ENCODE measurements at places on chromosomes 16 and 17.

- DNase-seq: no peak
These were observed 2.0 kb downstream of the NPB start for GRCh38 chr17:81903896-81904599.

- DNase-seq: no peak
These were observed 171.3 kb upstream of the CHMP6 start for GRCh38 chr17:80820331-80820730.

GRCh38 chr17:82565551-82565950 is 46.0 kb downstream of the FOXK2 start:
- DNase-seq: no peak

- DNase-seq: no peak
These were observed 43.6 kb downstream of the IKZF3 start for GRCh38 chr17:39820541-39820940.

GRCh38 chr16:64121473-64121872 is 1000.4 kb downstream of the CDH11 start:
- no peak for DNase-seq

DNA sequence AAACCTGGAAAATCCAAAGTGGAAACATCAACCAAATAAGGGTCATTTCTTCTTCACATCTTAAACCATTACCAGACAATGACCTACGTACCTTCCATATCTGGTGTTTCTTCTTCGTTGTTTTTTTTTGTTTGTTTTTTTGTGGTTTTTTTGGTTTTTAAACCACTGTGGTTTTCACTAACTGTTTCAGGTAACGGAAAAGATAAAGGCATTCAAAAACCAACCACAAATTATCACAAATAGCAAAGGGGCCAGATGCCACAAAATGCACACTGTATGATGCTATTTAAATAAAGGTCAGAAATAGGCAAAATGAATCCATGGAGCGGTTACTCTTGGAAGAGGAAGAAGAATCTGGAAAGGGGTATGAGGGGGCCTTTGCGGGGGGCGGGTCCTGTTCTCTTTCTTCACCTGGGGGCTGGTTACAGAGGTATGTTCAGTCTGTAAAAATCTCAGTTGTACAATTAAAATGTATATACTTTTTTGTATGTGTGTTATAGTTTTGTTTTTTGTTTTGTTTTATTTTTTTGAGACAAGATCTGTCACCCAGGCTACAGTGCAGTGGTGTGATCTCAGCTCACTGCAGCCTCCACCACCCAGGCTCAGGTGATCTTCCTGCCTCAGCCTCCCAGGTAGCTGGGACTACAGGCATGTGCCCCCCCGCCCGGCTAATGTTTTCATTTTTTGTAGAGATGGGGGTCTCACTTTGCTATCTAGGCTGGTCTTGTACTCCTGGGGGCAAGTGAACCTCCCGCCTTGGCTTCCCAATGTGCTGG is 29.6 kb downstream of the LITAF start:
- no peak for DNase-seq

GRCh38 chr16:23855010-23855409 is 19.2 kb downstream of the PRKCB start:
- DNase-seq: no peak

GRCh38 chr17:14594690-14595089 is 293.8 kb downstream of the HS3ST3B1 start:
- DNase-seq: no peak

DNA sequence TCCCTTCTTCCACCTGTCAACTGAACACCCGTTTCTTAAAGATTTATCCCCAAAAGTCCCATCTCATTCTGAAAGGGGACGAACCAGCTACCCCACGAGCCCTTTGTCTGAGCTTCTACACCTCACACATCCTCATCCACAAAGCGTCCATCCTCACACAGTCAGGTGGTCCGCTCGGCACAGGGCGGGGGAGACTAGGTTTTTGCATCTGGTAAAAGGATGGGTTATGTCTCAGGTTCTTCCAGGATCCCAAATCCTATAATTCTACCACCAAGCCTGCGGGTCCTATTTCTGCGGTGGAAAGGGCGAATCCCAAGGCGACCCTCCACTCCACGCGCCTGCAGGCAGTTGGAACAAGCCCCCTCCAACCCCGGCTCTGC is 458 bp downstream of the GFOD2 start:
- no peak for DNase-seq

- no peak for DNase-seq
These were observed 10.5 kb upstream of the PIP4K2B start for GRCh38 chr17:38809828-38810227.

DNA sequence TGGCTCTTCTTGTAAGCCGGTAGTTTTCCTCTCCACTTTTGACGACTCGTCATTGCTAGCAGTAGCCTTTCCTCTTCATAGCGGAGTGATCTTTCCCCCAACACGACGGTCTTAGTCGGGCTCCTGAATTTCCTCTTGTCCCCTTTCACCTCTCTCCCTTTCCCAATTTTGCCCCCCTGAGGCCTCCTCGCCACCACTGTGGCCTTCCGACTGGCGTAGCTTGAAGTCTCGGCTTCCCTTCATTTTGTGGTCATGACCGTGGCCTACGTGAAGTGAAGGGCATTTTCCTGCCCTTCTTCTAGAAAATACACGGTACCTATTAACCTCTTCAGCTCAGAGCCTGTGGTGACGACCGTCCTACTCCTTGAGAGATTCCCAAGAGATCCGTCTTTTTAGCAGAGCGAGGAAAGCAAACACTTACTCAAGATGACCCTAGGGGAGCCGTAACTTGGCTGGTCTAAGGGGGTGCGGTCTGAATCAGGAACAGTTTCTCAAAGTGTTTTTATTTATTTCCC is 787 bp downstream of the PRKAR1A start:
- DNase-seq: no peak

GRCh38 chr17:7823581-7824001 is 10.4 kb upstream of the KDM6B start:
- DNase-seq: no peak

- DNase-seq: no peak
These were observed 56.9 kb upstream of the BRD7 start for GRCh38 chr16:50425648-50426047.

GRCh38 chr17:30148376-30148775 is 31.8 kb downstream of the NSRP1 start:
- no peak for DNase-seq

GRCh38 chr16:11621920-11622651 is 35.4 kb upstream of the LITAF start:
- no peak for DNase-seq

- no peak for DNase-seq
These were observed 25.3 kb downstream of the CDH13 start for GRCh38 chr16:82651921-82652601.

- no peak for DNase-seq
These were observed 104.3 kb downstream of the AXIN2 start for GRCh38 chr17:65457183-65457582.

- no peak for DNase-seq
These were observed 50.8 kb downstream of the BMERB1 start for GRCh38 chr16:15485175-15485574.

GRCh38 chr16:22233037-22233372 is 26.9 kb downstream of the EEF2K start:
- DNase-seq: no peak

- DNase-seq: peak; percentile 50
These were observed 34.8 kb downstream of the CBFA2T3 start for GRCh38 chr16:88941913-88942909.

- DNase-seq: no peak
These were observed 21.7 kb upstream of the COX10 start for GRCh38 chr17:14047591-14047990.

- no peak for DNase-seq
These were observed 833 bp downstream of the TERF2 start for GRCh38 chr16:69384974-69385373.

DNA sequence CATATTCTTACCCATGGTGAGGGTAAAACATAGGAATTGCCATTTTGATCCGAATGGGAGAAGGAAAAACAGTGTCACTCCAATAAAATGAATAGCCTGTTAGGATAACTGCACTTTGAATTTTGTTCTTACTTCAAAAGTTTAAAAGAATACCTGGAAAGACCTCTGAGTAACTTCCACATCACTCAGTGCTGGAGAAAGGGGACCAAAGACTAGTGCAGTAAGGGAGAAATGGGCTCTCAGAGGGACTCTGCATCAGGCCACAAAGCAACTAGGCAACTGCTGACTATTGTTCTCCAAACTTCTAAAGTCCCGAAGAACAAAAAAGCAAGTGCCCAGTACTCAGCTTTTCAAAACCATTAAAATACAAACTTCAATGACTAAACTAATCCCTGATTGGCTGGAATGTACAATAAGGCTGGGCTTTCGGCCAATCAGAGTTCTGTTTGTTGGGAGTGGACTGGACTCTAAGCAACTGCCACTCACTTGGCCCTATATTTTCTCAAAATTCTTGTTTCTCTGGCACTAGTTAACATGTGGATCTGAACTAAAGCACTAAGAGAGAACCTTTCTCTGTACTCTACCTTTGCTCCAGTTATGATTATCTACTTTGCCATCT is 6.2 kb downstream of the DNAJC7 start:
- no peak for DNase-seq

- no peak for DNase-seq
These were observed 66.5 kb upstream of the TNRC6C start for GRCh38 chr17:77892031-77892430.

DNA sequence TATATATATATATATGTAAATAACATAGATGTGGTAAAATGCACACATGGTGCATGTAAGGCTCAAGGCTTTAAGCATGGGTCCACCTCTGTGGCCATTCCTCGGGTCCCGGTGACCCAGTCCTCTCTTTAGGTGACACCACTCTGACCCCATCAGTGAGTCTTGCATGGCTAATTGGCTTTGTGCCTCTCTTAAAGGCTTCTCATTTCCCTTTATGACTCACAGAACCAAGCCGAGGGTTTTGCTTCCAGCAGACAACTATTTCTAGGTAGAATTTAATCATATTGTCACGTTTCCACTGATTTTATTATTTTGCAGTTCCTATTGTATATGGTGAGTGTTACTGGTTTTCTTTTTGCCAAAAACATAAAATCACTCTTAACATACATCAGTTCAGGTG is 59.7 kb downstream of the PLCG2 start:
- DNase-seq: no peak

DNA sequence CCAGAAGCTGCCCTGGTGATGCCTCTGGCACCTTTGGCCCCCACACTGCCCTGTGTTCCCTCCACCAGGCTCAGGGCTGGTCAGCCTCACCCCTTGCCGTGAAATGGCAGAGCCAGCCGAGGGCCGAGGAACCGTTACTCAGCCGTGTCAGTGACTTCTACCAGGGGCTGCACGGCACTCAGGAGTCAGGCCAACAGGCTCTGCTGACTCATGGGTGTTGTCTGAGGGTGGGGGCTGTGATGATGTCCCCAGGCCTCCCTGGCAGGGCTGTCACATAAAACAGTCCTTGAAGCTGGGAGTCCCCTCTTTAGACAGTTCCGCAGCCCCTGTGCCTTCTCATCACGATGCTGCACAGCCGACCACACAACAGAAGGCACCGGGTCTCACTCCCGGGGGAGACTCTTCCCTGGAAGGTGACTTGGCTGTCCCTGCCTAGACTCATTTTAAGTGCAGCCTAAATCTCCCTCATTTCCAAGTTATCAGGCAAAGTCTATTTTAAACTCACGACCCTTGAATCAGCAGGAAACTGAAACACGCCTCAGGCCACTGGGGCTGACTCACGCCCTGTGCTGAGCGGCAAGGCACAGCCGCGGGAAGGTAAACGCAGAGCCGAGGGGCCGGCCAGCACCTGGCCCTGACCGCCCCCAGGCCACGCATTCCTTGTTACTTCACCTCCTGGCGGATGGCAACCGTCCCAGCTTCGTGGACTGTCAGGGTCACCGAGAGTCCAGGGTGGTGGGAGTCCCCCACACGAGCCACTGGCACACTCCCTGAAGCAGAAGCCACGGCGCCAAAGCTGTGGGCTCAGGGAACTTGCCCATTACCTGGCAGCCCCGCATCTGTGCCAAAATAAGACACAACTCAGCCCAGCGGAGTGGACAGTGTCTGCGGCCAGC is 102.6 kb downstream of the ZNF778 start:
- DNase-seq: no peak

DNA sequence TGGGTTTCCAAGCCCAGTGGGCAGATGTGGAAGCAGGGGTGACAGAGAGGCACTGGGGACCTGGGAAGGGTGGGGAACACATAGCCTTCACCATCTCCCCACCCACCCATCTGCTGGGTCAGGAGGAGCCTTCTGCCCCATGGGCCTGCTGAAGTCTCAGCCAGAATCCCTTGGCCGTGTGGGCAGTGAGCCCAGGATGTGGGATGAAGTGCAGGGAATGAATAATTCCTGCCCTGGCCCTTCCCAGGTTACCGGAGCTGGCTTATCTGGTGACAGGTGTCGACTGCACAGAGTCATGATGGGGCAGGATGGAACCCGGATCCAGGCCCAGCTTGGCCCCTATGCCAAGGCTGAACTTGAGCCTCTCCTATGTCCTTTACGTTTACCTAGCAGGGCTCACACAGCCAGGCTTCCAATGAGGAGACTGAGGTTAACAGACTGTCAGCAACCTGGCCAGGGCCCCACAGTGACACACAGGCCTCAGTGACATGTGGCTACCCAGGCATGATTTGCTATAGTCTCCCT is 17.5 kb downstream of the ATP2A3 start:
- DNase-seq: no peak

DNA sequence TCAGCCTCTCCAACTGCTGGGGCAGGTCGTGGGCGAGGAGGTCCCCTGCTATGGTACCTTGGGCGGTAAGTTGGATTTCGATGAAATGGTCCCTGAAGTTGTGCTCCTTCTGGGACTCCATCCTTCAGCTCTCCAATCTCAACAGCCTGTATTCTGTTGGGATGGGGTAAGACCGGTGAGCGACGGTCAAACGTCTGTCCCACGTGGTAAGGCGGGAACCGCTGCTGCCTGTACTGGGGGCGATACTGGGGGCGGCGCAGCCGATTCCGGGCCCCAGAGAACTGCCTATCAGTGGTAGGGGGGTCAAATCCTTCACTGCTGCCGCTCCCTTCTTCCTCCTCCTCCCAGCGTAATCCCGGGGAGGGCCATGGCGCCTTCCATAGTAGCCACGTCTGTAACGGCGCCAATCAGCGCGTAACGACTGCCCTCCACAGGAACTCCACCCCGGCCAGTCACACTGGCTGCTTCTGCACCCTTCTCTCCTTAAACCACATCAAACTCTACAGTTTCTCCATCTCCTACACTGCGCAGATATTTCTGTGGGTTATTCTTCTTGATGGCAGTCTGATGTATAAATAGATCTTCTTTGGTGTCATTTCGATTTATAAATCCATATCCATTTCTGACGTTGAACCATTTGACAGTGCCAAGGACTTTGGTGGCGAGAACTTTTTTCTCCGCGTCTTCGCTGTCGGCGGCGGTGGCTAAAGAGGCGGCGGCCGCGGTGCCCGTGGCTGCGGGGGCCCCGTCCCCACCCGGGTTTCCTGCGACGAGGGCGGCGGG is 41.1 kb downstream of the AHSP start:
- DNase-seq: no peak

DNA sequence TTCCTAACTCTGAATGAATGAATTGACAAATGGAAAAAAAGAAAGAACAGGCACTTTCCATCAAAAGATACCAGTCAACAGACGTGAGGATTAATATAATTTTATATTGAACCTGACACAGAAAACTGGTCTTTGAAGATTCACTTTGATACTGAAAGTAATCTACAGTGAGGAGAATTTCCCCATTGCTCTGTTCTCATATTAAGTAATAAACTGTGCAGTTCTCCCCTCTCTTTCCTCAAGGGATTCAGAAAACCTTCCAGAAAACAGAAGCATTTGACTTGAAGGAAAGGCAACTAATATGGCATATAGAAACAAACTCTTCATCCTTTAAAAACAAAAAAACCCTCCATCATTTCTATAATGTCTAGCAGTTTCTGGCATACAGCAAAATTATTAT is 2.2 kb downstream of the TEX2 start:
- DNase-seq: no peak

GRCh38 chr17:55770196-55770870 is 19.5 kb downstream of the PCTP start:
- no peak for DNase-seq

Measured in stimulated activated CD4-positive, alpha-beta T cell treated with anti-CD3 and anti-CD28 coated beads, Interleukin-15, amount 100 ng/mL, for 1 hour (primary cell).